ENCODE measurements at places on chromosomes 4 and X.

- DNase-seq, result no peak
These were observed 61.3 kb downstream of the CENPC start for GRCh38 chr4:67483868-67484602.

- DNase-seq, result no peak
These were observed 53.7 kb downstream of the KDM5C start for GRCh38 chrX:53171356-53171755.

DNA sequence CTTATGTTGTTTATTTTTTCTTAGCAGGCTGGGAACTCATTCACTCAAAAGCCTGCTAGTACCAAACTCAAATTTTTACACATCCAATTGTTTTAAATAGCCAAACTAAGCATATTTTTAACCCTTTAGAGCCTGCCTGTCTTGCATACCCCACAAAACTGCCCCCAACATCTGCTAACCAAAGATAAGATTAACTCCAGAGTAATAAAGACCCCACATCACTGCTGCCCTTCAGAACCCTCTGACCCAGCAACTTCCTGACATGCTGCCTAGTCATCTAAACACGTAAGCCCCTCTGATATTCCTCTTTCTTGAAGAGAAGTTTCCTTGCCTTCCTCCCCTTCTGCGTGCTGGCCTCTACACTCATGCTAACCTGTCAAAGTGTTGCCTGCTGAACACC, 60.7 kb upstream of the ASB12 start:
- DNase-seq, result no peak

- DNase-seq, result no peak
These were observed 16.2 kb downstream of the TBC1D9 start for GRCh38 chr4:140739971-140740370.

DNA sequence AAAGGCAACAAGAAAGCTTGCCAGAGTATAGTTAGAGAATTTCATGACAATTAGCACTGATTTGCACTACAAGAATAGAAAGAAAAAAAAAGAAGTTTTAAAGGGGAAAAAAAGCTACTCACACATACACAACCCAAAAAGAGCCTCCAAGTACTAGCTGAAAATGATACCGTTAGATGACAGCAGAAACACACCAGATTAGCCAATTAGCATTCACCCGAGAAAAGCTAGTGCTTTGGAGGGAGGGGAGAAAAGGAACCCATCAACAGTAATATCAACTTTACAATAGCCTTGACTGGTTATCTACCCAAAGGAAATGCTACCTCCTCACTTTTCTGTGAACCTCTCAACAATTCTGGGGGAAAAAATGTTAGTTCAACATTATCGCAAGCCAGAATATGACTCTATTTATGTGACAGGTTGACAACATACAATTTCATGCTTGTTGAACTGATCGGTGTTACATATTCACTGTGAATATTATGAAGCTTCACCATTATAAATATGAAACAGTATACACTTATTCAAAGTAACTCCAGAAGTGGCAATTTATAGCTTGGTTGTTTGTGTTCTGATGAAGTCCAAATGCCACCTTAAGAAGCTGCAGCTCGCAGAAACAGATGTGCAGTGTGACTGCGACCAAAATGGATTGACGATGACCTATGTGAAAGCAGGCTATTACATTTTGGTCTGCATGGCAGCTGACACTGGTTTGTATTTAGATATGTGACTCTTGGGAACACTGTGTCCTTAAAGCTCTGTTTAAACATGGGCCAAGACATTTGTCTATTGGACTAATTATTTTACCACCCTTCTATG, 15.9 kb downstream of the PPARGC1A start:
- no peak for DNase-seq

DNA sequence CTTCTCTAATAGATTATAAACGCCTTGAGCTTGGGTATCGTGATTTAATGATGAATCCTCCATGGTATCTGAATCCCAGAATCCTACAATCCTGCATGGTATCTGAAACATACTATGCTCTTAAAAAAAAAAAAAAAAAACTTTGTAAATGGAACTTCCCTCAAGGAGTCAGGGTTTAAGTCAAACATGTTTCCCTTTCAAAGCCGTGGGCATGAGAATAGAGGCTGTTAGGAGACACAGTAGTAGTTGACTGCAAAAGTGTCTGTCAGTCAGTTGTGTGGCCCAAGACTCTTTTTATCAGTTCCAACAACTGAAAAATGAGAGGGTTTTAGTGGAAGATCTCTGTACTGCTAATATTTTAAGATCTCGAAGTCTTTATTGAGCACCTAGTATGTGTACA, 2.4 kb upstream of the HS3ST1 start:
- no peak for DNase-seq

DNA sequence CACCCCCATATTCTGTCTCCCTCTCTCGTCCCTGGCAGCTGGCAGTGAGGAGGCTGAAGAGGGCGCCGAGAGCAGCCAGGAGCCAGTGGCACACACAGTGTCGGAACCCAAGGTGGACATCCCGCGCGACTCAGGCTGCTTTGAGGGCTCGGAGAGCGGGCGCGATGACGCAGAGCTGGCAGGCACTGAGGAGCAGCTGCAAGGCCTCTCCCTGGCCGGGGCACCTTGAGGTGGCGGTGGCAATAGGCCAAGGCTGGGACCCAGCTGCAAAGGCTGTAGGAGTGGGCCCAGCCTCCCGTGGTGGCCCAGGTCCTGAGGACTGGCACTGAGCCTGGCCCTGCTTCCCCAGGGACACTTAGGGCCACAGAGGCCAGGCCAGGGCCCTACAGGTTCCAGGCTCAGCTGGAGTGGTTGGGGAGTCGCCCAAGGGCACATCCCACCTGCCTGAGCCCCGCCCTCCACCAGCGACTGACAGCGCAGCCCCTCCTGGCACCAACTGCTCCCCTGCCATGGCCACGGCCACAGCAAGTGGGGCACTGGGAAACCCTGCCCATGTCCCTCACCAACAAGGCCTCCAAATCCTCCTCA, 13.9 kb downstream of the SASH3 start:
- no peak for DNase-seq

GRCh38 chr4:2792396-2792710, 532 bp upstream of the SH3BP2 start:
- DNase-seq, result no peak

DNA sequence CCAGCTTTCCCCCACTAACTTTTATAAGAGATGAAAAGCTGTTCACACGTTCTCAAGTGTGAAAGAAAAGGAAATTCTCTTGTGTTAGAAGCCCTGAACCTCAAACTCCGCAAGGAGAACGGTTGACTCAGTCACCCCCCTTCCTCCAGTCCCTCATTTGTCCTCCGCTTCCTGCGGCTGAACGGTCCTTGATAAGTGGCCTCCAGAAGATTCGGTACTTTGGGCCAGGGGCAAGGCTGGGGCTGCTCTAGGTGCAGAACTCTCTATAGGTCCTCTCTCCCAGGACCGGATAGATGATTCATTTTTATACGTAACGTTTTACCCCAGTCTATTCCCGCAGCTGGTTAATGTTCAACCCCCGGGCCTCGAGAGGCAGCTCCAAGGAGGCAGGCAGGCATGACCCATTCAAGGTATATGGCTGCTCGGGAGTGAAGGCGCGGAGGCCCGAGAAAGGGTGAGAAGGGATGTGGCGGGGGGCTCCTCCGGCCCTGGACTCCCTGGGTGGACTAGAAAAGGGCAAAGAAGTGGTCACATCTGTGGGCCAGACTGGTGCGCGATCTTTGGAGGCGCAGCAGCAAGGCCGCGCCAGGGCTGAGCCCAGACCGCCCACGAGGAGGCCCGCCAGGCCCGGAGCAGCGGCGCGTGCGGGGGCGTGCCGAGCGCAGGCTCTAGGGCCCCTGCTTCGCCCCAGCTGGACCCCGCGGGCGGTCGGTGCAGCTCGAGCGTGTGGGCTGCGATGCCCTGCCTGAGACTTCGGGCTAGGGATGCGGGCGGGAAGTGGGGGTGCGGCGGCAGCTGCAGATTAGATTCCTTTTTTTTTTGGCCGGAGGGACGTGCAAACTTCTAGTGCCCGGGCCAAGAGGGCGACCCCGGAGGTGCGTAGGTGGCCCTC, 11.7 kb downstream of the PITX2 start:
- DNase-seq, result no peak

DNA sequence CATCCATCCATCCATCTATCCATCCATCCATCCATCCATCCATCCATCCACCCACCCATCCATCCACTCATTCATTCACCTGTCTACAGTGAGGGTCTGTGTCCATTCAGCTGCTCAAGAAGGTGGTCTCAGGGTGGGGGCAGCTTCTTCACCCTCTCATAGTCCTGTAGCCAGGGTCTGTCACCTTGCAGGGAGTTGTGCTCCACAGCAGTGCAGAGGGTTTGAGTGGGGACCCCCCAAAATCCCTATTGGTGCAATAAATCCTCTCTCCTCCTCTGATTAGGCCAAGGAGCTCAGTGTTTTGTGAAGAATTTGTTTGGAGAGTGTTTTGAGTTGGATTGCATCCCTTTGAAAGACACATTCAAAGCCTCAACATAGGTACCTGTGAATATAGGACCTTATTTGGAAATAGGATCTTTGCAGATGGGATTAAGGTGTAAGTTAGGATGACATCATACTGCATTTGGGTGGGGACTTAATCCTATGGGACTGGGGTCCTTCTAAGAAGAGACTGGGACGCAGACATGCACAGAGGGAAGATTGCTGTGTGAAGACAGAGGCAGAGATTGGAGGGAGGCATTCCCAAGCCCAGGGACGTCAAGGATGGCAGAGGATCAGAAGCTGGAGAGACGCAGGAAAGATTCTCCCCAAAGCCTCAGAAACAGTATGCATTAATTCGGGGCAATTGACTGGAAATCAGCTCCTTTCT, 12.0 kb downstream of the P2RY8 start:
- no peak for DNase-seq

DNA sequence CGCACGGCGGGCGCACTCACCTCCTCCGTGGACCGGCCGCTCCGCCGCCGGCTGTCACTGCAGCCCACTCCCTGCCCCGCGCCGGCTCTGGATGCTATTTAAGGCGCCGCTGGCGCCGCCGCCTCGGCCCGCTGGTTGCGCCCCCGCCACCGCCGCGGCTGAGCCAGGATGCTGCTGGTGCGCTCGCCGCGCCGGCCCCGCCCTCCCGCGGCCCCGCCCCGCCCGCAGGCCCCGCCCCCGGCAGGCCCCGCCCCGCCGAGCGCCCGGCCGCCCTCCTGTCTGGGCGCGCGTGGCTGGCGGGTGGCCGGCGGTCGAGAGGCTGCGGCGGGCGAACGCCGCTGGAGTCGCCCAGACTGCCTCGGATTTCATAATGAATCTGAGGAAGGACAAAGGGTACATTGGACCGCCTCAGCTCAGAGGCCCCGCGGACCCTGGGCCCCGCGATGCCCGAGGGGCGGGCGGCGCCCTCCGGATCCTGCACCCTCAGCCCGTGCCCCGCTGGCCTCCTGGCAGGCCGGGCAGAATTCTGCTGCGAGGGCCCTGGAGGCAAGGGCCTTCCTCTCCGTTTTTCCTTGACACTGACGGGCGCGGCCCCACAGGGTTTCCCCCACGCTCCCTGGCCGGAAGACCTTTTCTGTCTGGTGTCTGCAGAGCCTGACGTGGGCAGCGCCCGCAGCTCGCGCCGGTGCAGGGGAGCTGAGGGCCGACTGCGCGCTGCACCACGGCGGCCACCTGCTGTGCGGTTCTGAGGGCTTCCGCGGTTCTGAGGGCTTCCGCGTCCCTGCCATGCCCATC, at the start of gene ACSL1:
TSS of gene ACSL1 (minus strand) at position 73 of the 795 bp plus-strand sequence. CDS start 22,454 bp downstream, outside the sequence.
- no peak for DNase-seq

DNA sequence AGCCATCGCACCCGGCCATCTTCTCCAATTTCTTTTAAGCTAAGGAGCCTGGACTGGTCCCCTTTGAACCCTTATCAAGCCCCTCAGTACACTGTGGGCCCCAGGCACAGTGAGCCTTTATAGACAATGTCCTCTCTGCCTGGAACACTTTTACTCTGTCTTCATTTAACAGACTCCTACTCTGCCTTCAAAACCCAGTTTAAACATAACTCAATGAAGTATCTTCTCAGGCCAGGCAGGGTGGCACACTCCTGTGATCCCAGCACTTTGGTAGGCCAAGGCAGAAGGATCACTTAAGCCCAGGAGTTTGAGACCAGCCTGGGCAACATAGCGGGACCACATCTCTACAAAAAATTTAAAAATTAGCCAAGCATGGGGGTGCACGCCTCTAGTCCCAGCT, 27.5 kb upstream of the SMS start:
- DNase-seq, result no peak

DNA sequence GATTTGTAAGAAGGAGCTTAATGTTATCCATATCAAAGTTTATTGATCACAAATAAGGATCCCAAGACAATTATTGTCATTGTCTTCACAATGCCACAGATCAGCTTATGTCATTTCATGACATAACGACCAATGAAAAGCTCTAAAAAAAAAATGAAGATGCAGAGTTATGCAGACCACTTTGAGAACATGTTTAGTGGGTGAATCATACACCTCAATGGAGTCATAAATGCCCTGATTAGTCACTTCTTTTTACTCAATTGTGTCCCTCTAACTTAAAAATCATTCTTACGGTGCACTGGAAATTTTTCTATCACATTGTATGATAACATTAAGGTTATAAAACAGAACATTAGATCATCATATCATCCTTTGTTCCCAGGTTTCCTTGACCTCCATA, 87.6 kb upstream of the GABRG1 start:
- no peak for DNase-seq

GRCh38 chrX:40727581-40728252, 7.6 kb downstream of the MED14 start:
- DNase-seq, result no peak

DNA sequence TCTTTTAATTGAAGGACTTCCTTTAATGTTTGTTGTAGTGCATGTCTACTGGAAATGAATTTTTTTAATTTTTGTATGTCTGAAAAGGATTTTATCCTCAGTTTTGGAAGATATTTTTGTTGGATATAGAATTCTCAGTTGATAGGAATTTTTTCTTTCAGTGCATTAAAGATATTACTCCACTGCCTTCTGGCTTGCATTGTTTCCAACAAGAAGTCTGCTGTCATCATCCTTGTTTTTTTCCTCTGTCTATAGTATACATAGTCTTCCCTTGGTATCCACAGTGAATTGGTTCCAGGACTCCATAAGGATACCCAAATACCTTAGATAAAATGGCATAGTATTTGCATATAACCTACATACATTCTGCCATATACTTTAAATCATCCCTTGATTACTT, 33.5 kb downstream of the SCD5 start:
- DNase-seq, result no peak

DNA sequence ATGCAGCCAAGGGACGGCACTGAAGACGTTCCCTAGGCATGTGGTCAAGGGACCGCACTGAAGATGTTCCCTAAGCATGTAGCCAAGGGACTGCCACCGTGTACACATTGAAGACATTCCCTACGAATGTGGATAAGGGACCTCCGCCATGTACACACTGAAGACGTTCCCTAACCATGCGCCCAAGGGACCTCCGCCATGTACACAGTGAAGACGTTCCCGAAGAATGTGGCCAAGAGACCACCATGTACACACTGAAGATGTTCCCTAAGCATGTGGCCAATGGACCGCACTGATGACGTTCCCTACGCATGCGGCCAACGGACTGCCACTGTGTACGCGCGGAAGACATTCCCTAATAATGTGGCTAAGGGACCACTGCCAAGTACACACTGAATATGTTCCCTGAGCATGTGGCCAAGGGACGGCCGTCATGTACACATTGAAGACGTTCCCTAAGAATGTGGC, 48.4 kb downstream of the DHRSX start:
- DNase-seq, result no peak

- no peak for DNase-seq
These were observed 109.2 kb upstream of the HS3ST1 start for GRCh38 chr4:11537846-11538245.

GRCh38 chr4:92251711-92252110, 52.1 kb upstream of the GRID2 start:
- DNase-seq, result no peak

Data from HS-27A (cell line).